ENCODE measurements at places on chromosomes 2 and 18.

DNA sequence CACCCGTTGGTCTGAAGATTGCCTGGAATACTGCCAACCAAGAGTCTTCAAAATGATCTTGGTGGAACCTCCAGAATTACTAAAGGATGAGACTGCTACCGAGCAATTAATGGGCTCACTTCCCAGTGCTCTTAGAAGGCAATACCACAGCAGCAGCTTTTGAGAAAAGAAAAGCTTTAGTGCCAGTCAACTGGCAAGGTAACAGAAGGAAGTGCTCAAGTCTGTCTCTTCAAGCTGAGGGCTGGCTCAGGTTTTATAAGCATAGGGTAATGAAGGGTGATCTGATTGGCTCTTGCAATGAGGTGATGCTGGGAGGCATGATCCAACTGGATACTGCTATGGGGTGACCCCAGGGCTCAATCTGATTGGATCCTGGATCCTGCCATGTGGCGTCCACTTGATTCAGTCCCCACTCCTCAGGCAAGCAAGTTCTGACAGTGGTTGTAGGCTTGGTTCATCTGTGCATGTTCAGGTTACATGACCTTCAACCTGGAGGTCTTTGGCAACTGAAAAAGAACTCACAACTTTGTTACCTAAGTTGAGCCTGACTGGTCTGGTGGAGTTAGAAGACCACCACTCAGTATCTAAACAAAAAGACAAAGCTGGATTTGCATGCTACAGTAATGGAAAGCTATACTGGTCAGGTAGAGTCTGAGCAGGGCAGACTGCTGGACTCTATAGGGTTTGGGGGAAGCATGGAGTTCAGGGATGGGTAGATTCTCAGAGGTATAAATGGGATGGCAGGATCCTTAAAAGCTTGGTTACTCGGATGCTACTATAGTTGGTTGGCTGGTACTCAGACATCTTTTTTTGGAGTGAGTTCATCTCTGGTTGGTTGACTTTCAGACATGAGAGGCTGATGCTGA lies 14.0 kb upstream of the RIF1 start:
- no peak for DNase-seq

- DNase-seq, result peak; percentile 71
These were observed 209.7 kb upstream of the COPS8 start for GRCh38 chr2:236875906-236876505.

DNA sequence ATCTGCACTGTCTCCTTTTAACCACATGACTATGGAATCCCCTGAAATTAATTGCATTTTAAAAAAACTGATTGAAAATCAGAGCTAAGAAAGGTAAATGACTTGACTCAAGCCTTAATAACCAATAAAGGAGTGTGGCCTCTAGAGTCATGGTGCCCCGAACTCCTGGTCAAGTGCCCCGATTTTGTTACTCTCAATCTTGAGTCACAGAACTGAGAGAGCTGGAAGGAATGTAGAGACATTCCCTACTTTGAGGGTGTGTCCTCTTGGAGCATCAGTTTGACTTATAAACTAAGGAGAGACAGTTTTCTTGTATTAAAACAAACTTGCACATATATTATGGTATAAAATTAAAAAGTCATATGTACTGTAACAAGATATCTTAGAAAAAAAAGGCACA lies 2.4 kb downstream of the WDR43 start:
- DNase-seq, result no peak

DNA sequence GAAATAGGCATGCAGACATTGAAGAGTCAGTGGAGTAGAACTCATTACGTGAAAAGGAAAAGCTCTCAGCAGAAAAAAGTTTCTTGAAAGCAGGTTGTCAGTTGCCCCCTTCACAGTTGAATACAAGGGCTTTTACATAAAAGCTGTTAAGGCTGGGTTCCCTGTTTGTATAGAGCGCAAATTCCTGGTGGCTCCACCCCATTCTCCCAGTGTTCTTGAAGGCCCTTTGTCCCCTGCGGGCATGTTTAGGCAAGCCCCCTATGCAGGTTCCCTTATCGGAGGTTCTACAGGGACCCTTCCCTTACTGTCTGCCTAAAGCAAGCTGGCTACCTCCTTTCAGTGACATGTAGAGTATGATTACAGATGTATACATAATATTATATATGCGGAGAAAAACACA lies 497.2 kb upstream of the SYT4 start:
- DNase-seq, result no peak

DNA sequence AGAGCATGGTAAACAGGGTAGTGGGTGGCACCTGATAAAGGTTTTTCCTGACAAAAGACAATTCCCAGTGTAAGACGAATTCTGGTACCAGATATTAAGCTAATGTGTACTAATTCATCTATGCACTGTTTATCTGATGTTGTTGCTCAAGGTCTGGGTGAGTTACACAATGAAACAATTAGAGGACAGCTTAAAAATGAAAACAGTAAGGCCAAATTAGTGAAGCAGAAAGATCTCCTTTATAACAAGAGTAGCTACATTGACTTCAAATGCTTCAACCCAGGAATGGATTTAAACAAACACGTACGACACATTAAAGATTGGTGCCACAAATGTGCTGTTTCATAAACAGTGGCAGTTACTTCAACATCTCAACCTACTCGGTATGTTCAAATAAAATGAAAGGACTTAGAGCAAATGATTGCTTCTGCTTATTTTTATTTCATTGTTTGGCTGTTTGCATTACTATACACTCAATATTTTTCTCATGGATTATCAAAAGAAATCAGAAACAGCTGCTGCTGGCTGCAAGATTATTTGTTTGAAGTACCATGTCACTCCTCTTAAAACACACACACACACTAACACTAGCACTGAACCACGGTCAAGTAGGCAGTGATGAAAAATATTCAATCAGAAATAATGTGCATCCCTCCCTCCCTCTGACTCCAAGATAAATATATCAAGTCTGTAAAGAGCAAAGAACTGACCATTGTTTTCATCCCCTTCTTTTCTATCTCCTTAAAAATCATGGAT lies 94.4 kb upstream of the RND3 start:
- DNase-seq, result peak; percentile 64

DNA sequence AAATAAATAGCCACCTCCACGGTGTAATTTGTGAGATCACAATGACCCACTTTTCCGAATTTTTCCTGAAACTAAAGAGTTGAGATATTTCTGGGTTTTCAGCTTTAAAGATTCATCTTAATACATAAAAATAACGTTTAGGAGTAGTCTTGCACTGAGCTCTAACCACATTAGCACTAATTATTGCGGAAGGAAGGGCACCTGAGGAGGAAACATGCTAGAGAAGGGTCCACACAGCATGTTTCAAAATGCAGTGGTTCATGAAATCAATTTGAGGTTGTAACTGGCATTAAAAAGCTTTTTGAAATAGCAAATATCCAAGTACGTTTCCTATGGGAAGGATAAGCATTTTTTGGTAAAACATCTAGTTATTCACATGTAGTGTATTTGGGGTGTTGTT lies 8.4 kb downstream of the INPP4A start:
- no peak for DNase-seq

GRCh38 chr2:237251986-237252385 lies 162.0 kb downstream of the COL6A3 start:
- no peak for DNase-seq

DNA sequence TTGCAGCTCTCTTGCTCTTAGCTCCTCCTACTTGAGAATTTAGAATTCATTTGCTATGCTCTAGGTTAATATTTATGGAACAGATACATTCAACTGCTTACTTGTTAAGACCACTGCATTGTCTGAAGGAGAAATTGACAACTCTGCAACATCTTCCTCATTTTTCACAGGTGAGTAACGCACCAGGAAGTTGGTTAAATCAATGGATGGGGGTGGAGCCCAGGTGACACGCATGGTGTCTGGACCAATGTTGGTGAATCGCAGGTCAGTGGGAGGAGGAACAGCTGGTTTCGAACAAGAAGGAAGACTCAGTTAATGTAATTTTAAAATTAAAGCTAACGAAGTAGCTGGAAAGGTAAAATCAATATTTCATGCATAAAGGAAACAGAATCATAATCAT lies 44.3 kb downstream of the FN1 start:
- no peak for DNase-seq

GRCh38 chr2:168626096-168626495 lies 170.0 kb downstream of the CERS6 start:
- no peak for DNase-seq

DNA sequence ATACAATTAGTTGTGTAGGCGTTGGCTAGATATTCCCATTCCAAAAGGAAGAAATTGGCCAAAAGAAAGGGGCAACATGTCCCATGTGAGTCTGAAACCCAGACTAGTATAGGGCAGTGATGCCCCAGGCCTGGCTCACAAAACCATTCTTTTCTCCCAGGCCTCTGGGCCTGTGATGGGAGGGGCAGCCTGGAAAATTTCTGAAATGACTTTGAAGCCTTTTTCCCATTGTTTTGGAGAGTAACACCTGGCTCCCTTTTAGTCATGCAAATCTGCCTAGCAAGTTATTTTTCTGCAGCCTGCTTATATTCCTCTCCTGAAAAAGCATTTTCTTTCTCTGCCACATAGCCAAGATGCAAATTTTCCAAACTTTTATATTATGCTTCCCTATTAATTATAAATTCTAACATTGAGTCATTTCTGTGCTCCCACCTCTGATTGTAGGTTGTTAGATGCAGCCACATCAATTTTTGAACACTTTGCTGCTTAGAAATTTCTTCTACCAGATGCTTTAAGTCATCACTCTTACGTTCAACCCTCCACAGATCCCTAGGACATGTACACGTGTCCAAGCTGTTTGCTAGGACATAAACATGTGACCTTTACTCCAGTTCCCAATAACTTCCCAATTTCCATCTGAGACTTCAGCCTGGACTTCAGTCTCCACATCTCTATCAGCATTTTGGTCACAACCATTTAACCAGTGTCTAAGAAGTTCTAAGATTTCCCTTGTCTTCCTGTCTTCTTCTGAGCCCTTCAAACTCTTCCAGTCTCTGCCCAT lies 76.1 kb upstream of the MC4R start:
- no peak for DNase-seq

- DNase-seq, result no peak
These were observed 18.3 kb upstream of the ACVR2A start for GRCh38 chr2:147826278-147827087.

DNA sequence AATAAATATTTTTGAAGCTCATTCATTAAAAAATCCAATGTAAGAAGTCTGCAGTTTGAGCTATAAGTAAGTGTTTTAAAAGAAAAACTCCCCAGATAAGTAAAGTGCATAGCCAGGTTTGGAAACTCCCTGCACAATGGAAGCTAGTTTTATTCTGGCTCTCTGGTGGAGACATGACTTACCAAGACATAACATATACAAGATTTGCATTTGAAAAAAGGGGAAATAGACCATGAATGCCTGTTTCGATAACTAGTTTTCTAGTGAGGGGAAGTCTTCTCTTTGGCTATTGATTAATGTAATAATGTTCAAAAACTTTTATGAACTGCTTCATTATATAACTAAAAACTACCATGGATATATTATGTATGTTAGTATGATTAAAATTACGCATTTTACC lies 435.2 kb downstream of the ARHGAP15 start:
- no peak for DNase-seq

GRCh38 chr2:127000937-127001336 lies 102.2 kb downstream of the TEX51 start:
- DNase-seq, result peak; percentile 12

All from fibroblast of villous mesenchyme (primary cell).